ENCODE measurements at places on chromosomes 2 and 18. TPM values are rescaled to one million over a fixed set of nuclear protein-coding genes. Genes with fewer than 3 reads are reported as not detected.

The GREB1 gene
- 0.30 TPM for total RNA-seq

The CRYBA2 gene
- not detected for total RNA-seq

The GPR45 gene
- not detected for total RNA-seq

The PAX8 gene
- under 0.01 TPM for total RNA-seq

The ACMSD gene
- not detected for total RNA-seq

The AQP4 gene
- total RNA-seq: not detected

The RTP5 gene
- total RNA-seq: not detected

The TRIM43 gene
- not detected for total RNA-seq

The ATP8B1 gene
- 58.8 TPM for total RNA-seq

The SLC39A6 gene
- 22.6 TPM for total RNA-seq

The HOXD12 gene
- not detected for total RNA-seq

The SOX11 gene
- total RNA-seq: under 0.01 TPM

The CPO gene
- not detected for total RNA-seq

The GAD1 gene
- total RNA-seq: 0.97 TPM

The KCNK3 gene
- not detected for total RNA-seq

The TOGARAM2 gene
- not detected for total RNA-seq

The CD207 gene
- total RNA-seq: 0.30 TPM

The POTEC gene
- total RNA-seq: not detected

The POTEJ gene
- total RNA-seq: not detected

The DNAH6 gene
- total RNA-seq: under 0.01 TPM

The ACVR1C gene
- 0.15 TPM for total RNA-seq

The ERMN gene
- total RNA-seq: not detected

The NEDD4L gene
- total RNA-seq: 8.5 TPM

The POU3F3 gene
- total RNA-seq: not detected

The TLX2 gene
- total RNA-seq: not detected

The RIT2 gene
- total RNA-seq: not detected

The OSR1 gene
- total RNA-seq: not detected

The CDK5R2 gene
- not detected for total RNA-seq

The ALK gene
- not detected for total RNA-seq

The SLC23A3 gene
- total RNA-seq: 0.65 TPM

The C2orf42 gene
- 11.0 TPM for total RNA-seq

The GULP1 gene
- total RNA-seq: 80.2 TPM

The DLX1 gene
- not detected for total RNA-seq

The CYS1 gene
- not detected for total RNA-seq

The NOP58 gene
- total RNA-seq: 127 TPM

The CAPN14 gene
- total RNA-seq: under 0.01 TPM

The SPATS2L gene
- total RNA-seq: 43.8 TPM

The C1QL2 gene
- total RNA-seq: 0.15 TPM

The LRRTM4 gene
- not detected for total RNA-seq

The SERPINB7 gene
- 0.30 TPM for total RNA-seq

The RAPH1 gene
- total RNA-seq: 14.6 TPM

The TTN gene
- total RNA-seq: 1.3 TPM

The GRB14 gene
- 11.9 TPM for total RNA-seq

The ELAC1 gene
- 3.9 TPM for total RNA-seq

The PSMA8 gene
- total RNA-seq: not detected

The MYO5B gene
- 1.1 TPM for total RNA-seq

The CNGA3 gene
- not detected for total RNA-seq

The IL1RL1 gene
- total RNA-seq: 68.5 TPM

The CROCC2 gene
- total RNA-seq: not detected

The CD302 gene
- 5.5 TPM for total RNA-seq

The MRPL30 gene
- 47.1 TPM for total RNA-seq
